ENCODE measurements at places on chromosomes 11 and 22.

- DNase-seq: no peak
Observed at GRCh38 chr11:84526250-84526649, 1100.9 kb downstream of the DLG2 start.

- DNase-seq: no peak
Observed at GRCh38 chr11:128691802-128692752, 1.8 kb upstream of the FLI1 start.

DNA sequence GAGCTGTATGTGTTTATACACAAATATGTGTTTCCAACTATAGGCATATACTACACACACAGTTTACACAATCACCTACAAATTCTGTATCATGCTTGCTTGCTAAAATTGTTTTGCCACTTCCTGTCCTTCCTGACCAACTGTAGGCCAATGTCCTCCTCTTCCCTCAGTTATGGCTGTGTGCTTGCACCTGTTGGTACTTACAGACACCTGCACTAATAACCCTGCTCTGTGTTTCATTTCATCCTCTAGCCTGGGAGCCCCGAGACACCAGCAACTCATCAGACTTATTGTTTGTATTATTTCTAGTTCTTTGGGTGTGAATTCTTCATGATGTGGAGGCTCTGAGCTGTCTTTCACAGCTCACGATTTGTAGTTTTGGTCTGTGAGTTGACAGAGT lies 1.8 kb upstream of the NCF4 start:
- no peak for DNase-seq

DNA sequence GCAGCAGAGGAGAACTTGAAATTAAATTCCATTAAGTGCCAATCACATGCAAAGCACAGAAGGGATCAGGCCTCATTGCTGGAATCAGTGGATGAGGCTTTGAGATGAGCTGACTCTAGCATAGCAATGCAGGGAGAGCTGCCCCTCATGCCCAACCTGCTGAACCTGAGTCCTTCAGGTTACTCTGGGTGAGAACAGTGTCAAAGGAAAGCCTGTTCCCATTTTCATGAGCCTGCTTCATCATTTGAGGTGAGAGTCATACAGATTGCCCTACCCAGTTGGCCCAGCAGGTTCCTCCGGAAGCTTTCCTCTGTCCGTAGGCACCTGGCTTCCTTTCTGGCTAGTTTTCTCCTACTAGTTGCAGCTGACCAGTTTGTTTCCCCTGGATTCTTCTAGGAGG lies 25.9 kb upstream of the ZBTB16 start:
- no peak for DNase-seq

GRCh38 chr22:41982865-41983264 lies 13.6 kb downstream of the SEPTIN3 start:
- no peak for DNase-seq

GRCh38 chr11:69298267-69299022 lies 4.5 kb downstream of the MYEOV start:
- no peak for DNase-seq

DNA sequence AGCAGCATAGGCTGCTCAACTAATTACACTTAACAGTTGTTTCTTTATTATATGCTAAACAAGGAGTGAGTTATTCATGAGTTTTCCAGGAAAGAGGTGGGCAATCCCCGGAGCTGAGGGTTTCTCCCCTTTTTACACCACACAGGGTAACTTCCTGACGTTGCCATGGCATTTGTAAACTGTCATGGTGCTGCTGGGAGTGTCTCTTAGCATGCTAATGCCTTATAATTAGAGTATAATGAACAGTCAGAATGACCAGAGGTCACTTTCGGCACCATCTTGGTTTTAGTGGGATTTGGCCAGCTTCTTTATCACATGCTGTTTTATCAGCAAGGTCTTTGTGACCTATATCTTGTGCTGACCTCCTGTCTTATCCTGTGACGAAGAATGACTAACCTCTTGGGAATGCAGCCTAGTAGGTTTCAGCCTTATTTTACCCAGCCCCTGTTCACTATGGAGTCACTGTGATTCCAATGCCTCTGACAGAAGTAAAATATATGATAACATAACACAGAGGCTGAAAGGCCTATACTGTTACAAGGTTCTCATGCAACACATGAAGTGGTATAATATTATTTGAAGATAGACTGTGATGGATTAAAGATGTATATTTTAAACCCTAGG lies 41.3 kb upstream of the RDX start:
- no peak for DNase-seq

DNA sequence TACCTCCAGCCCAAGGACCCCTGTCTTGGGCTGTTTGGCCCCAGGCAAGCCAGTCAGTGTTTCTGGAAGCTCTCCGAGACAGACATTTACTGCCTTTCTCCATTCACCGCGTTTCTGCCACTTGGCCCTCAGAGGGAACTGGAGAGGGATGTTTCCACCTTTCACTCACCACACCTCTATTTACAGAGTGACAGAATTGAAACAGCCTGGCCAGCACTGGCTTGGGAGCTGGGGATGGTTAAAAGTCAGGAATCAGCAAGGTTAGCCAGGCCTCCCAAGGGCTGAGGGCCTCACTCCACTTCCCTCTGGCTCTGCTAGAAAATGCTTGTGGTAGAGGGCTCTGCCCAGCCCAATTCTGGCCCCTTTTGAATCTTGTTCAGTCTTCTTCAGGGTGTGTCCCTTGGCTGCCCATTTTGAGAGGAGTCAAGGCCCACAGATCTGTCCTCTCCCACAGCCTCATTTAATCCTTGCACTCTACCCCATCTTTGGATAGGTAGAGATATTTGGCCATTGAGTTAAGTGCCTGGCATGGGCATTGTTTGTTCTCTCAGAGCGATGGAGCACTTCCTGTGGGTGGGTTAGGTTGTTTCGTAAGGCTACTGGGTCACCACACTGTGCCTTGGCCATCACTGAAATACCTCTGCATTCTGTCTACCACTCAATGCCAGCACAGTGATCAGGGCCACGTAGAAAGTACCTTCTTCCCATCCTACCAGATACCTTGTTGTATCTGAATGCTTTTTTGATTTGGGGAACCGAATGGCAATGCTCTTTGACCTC lies 119.2 kb downstream of the MICAL2 start:
- DNase-seq: no peak

DNA sequence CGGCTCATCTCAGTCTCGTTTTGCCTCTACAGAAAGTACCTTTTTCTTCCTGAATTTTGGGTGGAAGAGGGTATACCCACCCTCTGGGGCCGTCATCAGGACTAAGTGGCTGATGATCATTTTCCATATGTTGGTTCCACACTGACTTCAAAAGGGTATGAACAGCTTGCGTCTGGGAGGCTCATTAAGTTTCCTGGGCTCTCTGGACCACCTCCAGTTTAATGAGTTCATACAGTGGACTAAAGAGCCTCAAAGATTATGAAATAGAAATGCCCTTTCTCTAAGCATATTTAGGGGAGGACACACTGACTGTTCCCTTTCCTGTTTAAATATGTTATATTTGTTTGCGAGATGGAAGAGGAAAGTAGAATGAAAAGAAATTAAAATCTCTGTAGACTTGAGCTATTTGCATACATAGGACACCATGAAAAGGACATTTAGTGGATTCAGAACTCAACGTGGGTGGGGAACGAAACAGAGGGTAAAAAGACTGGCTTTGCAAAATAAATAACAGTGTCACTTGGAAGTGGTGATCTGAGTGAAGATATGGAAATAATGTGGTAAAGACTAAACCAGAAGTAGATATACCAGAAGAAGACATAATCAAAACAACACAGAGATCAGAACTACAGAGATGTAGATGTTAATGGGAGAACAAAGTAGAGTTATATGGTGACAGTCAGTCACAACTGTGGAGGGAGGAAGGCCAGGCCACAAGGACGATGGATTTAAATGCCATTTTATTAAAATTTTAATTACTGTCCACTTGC lies 18.7 kb downstream of the LDLRAD3 start:
- no peak for DNase-seq

DNA sequence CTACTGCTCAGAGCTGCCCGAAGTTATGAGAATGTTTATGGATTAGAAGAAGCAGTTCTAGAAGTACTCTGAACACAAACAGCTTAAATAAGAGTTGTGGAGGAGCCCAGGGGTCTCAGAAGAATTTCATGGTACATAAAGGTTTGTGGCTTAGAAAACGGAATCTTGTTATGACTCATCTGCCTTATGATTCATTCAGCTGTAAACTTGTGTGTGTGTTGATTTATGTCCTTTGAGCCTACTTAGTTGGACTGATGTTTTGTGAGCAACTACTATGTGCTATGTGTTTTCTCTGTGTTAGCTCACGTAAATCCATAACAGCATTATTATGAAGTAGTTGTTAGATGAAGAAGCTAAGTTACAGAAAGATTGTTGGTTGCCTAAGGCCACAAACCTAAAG lies 203.7 kb downstream of the PGR start:
- no peak for DNase-seq

DNA sequence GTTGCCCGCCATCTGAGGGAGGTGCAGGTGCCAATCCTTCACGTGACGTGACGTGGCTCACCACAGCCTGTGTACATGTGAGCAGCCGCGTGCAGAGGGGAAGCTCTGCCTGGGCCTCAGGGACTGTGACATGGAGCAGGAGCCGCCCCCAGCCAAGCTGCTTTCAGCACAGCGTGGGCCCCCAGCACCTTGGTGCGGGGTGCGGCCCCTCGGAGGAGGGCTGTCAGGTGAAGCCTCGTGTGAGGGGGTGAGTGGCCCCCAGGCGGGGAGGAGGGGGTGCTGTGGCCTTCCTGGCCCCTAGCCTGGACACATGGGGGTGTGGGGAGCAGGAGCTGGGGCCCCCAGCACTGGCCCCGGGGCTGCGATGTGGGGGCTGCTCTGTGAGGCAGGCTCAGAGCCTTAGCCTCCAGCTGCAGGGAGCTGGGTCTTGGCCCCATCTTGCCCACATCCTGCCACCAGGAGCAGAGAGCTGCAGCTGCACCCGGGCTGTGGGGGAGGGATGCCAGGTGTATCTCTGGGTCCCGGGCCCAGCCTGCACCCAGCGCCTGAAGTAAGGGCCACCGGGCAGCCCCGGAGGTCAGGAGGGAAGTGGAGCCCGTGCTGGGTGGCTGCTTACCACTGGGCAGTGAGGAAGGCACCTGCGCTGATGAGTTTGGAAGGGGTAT lies at the start of gene ADORA2A:
ADORA2A (plus strand) TSS at position 100 of the 665 bp plus-strand sequence. CDS start 5,806 bp downstream, outside the sequence.
- peak; percentile 52 for DNase-seq

DNA sequence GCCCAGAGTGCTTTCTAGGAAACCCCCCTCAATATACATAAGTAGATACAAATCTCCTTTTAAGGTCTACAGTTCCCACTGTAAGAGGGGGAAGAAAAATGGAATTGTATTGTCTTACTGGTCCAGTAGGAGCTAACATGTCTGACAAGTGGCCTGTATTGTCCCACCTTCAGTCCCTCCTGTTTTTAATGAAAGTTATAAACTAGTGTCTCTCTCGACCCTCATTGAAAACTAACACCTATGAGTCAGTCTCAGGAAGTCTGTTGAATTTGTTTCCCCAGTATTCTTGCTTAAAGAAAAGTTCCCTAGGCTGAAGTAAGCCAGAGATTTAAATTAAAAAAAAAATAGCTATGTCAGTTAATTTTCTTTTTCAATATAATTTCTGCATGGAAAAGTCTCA lies 69.3 kb downstream of the TTC17 start:
- DNase-seq: no peak

DNA sequence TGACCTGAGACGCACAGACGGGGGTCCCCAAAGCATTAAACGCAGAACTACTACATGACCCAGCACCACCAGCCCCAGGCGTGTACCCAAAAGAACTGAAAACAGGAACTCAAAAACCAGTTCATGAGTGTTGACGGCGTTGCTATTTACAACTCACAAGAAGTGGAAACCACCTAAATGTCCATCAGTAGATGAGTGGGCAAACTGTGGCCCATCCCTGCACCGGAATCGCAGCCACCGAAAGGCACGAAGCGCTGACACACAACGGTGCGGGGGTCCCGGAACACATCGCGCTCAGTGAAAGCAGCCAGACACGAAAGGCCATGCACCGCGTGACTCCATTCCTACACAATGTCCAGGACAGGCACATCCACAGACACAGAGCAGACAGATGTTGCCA lies 79.2 kb downstream of the TRMU start:
- no peak for DNase-seq

DNA sequence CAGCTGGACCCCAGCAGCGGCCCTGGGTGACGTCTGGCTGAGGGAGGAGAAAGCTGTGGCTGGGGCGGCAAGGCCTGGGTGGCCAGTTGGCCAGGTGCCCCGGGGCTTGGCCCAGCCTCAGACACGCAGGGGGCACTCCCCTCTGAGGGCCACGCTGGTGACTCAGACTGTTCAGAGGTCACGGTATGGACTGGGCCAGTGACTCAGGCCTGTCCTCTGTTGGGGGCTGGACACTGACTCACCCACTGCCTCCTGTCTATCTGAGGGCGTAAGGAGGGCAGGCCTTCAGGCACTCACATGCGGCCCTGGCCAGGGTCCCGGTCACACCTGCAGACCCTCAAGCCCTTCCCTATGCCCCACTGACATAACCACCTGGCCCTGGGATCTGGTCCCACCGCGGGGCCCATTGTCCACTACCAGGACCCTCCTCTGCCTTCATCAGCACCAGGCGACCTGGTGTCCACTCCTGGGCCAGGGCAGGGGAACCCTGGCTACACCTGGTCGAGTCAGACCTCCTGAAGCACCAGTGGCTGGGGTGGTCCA lies 3.7 kb upstream of the MUC5AC start:
- DNase-seq: no peak

- DNase-seq: no peak
Observed at GRCh38 chr11:2482204-2482603, 37.4 kb downstream of the KCNQ1 start.
